NCI-H1417 (cell line): ENCODE measurements at places on chromosomes 7 and 10.
A peak's percentile ranks its signal among the peaks of the same experiment; 100 is the strongest.

- DNase-seq, result no peak
Measured at GRCh38 chr7:74404388-74404700, 49.4 kb upstream of the GTF2IRD1 start.

DNA sequence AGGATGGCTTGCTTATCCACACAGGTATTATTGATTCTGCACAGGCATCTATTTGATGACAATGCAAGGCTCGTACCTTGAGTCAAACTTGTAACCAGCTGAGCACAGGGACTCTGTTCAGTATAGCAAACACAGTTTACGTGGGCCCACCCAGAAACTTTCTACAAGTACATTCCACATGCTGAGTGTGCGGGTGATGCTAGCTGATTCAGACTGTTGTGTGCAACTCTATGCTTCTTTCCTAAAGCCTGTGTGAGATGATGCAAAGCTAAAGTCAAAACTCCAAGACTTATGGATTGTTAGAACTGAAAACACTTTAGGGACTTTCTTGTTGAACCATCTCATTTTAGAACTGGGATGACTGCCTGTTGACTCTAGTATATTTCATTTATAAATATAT, 21.5 kb upstream of the CALD1 start:
- no peak for DNase-seq

DNA sequence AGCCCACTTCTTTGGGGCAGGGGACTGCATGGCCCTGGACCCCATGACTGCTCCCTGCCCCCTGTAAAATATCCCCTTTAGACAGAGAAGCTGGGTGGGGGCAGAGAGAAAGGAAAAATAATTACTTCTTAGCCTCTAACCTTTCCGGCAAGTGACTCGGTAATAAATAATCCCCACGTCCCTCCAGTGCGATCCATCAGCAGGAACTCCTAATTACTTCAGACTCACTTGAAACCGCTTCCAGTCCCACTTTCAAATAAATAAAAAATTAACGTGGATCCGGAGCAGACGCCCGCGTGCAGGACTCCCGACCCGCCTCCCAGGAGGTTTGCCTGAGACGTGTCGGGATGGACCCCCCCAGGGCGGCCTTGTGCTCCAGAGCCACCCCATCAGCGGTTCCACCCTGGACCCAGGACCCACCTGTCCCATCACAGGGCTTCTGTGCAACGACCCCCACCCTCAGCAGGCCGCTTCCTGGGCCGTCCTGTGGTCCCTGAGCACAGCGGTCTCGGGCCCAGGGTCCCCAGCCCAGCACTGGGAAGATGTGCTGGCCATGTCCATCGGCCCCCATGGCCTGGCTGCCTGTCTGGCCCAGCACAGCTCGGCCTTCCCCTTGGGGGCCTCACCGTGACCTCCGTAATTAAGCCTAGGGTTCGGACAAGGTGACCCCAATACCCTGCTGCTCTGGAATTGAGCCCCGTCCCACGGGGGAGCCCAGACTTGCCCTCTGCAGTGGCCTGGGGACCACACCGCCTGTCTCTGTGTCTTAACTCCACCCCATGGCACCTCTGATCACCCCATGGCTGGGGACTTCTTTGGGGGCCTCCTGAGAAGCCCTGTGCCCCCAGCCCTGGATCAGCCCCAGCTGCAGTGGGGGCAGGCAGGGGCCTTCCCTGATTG, 108.0 kb downstream of the UNCX start:
- DNase-seq, result no peak

- DNase-seq, result no peak
Measured at GRCh38 chr10:118167056-118167700, 120.4 kb upstream of the RAB11FIP2 start.

GRCh38 chr10:52316001-52316400, 1.9 kb downstream of the DKK1 start:
- DNase-seq, result no peak

DNA sequence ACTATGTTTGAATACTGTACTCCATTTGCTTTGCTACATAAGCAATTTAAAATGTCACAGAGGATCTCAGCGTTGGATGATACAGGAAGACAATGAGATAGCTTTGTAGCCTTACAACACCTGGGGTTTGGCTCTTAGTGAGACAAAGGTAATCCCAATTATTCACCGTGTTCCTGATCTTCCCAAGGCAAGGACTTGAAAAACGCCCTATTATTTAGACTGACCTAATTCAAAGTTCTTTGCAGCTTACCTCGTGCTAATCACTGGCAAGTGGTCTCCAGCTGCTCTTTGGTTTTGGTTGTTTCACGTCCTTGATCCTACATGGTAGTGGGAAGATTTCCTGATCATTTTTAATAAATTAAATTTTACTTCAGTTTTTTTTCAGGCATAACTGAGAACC, 23.0 kb upstream of the C7orf33 start:
- peak; percentile 22 for DNase-seq

- no peak for DNase-seq
Measured at GRCh38 chr10:112872728-112873127, 77.3 kb upstream of the TCF7L2 start.

- DNase-seq, result no peak
Measured at GRCh38 chr7:33459340-33459751, 330.0 kb downstream of the BBS9 start.

GRCh38 chr7:122442929-122443328, 138.4 kb upstream of the FEZF1 start:
- no peak for DNase-seq

GRCh38 chr7:71254751-71255150, 122.8 kb downstream of the GALNT17 start:
- DNase-seq, result no peak

DNA sequence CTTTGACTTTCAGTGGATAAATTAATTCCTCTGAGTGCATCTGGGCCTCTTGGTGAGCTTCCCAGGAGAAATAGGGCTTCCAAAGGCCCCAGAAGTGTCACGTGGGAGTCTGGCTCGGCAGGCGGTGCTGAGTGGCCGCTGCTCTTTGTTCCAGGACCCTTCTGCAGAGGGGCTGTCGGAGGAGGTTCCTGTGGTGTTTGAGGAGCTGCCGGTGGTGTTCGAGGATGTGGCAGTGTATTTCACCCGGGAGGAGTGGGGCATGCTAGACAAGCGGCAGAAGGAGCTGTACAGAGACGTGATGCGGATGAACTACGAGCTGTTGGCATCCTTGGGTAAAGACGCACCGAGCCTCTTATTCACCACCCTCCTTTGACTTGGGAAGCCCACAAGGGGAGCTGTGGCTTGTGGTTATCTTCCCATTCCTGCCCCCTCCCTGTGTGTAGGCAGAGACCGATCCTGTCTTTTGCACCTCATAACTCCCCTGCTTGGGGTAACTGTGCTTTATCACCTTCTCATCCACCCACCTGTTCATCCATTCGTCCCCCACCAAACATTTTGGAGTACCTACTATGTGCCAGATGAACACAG, 11.9 kb downstream of the ZNF862 start:
- DNase-seq, result no peak

DNA sequence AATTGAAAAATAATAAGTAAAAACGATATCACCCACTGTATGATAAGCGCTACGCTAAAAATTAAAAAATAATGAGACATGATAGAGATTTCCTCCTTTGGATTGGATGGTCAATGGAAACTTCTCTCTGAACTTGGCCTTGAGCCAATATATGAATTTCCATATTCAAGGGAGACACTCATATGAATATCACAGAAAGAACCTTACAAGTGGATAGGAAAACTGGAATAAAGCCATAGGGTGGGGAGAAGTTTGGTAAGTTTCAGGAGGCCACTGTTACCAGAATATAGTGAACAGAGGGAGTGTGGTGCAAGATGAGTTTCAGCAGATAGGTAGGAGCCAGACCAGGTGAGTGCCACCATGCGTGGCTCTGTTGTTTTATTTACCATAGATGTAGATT, 147.2 kb downstream of the SEM1 start:
- no peak for DNase-seq

DNA sequence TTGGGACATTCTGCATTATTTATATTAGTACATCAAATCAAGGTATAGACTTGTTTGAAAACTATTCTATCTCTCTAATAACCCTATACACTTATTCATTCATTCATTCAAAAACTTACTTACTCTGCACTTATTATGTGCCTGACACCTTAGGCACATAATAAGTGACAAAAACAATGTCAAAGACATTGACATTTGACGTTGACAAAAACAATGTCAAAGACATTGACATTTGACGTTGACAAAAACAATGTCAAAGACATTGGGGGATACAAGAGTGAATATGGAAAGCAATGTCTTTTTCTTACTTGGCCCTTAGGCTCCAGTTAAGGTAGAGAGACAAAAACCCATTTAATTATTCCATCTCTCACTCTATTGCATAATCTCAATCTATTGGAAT, 116.0 kb downstream of the CNTNAP2 start:
- DNase-seq, result no peak

GRCh38 chr7:70836279-70836678, 295.7 kb upstream of the GALNT17 start:
- no peak for DNase-seq

DNA sequence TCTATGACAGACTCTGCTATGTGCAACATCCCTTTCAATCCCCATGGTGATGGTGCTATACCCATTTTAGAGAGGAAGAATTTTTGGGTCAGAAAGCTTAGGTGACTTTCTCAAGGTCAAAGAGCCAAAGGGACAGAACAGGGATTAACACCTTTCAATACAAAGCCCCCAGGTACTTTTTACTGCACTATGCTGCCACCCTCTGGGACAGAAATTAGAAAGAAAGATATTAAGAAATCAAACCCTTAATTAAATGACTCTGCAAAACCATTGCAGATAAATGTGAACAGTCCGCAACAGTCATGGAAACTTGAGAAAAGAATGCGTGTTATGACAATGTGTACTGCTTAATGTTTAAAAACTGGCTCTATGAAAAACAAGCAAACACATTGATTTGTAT, 673.7 kb downstream of the MAGI2 start:
- DNase-seq, result peak; percentile 59

- DNase-seq, result no peak
Measured at GRCh38 chr7:102459221-102459844, 5.3 kb downstream of the ALKBH4 start.

GRCh38 chr7:130210181-130210935, 2.7 kb downstream of the SSMEM1 start:
- peak; percentile 63 for DNase-seq

DNA sequence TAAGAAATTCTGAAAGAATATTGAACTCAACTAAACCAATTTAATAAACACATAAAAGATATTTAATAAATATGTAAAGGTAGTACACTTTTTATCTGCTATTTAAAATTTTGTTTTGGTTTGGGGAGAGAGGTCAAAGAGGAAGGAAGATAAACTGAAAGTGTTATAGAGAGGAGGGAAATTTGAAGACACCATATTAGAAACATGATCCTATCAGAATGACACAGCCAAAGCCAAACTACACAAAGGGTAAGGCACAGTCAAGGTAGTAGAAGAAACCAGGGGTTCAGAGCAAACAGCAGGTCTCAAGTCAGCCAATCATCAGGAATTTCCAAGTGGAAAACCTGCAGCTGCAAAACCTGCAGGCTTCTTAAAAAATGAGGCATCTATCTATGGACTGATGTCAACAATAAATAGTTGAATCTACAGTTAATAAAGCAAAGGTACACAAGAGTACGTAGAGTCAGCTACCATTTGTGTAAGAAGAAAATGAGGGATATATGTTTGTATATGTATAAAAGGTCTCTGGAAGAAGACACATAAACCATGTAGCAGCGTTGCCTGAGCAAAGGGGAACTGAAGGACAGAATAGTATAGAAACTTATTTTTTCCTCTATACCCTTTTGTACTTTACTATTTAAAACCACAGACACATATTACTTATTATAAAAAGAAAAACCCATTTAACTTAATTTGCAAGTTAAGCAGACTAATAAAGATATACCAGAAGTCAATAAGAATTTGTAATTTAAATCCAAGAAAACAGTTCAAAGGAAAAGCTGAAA, 10.0 kb downstream of the ZNF800 start:
- DNase-seq, result no peak

DNA sequence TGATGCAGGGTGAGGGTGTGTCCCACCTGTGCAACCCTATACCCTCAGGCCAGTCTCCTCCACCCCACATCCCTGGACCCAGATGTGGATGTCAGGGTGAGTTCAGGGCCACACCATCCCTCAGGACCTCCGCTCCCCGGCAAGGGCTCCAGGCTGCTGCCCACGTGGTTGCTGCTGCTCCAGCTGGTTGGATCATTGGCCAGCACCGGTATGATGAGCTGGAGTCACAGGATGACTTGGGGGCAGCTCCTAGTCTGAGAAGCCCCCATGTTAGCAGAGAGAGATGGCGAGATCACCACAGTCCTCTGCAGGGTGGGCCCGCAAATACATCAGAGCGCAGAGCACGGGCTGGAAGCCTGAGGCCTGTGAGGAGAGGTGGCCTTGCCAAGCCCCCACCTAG, 103.3 kb upstream of the GDF10 start:
- no peak for DNase-seq

GRCh38 chr10:81096558-81096957, 558.9 kb downstream of the SH2D4B start:
- no peak for DNase-seq

GRCh38 chr10:132183046-132183445, 3.7 kb upstream of the DPYSL4 start:
- no peak for DNase-seq

- no peak for DNase-seq
Measured at GRCh38 chr10:121751191-121751760, 153.0 kb upstream of the FGFR2 start.

DNA sequence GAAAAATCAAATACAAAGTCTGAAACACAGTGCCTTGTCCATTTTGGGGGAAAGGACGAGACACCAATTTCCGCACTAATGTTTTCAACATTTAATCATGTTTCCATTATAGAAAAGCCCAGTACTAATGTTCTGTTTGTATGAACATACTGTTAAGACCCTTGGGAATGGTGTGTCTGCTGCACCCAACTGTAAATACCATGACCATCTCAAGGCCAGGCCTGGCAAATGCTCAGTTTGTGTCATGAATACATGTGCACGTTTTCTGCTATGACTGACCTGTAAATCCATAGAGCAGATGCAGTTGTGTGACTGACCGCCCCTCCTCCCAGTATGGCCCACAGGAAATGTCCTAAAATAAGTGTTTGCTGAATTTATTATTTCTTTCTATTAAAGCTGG, 270.0 kb downstream of the TNS3 start:
- no peak for DNase-seq

- DNase-seq, result no peak
Measured at GRCh38 chr10:25280573-25280972, 105.8 kb downstream of the GPR158 start.
